ENCODE measurements at places on chromosomes 16 and 17.

DNA sequence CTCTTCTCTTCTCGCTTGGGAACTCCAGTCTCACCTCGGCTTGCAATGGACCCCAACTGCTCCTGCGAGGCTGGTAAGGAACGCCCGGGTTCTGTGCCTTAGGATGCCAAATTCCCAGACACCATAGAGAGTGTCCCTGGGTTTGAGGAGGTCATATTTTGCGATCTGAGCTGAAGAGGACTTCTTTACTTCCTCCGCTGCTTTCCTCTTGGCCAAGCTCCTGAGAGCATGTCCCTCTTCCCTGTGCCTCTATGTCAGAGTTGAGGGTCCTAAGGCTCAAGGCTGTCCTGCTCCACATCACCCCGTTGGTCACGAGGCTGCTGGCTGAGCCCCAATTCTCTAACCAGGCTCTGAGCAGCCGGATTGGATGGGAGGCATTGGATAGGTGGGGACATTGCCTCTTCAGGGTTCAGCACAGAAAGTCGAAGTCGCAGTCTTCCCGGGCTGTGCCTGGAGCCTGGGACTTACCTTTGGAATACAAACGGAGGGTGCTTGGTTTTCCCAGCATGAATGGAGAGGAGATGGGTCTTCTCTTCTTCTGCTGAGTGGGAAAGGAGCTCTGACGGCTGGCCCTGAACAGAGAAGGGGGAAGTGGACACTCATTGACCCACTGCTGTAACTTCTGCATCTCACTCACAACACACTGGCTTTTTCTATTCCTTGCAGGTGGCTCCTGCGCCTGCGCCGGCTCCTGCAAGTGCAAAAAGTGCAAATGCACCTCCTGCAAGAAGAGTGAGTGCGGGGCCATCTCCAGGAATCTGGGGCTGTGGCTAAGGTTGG is 416 bp downstream of the MT1H start:
- no peak for DNase-seq

DNA sequence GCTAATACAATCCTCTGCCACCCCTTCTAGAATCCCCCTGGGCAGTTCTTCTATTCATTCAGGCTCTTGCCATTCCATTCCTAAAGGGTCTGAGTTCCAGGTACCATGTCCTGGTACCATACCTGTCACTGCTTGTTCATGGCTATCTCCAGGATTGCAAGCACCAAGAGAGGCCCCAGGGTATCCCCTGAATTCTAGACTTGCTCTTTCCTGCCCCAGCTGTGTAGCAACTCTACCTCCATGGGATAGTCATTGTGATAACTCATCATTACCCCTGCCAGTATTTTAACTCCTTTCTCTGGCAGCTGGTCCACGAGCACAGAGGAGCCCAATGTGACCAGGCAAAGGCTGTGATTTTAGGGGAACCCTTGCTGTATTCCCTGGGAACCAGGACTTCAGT is 143.7 kb upstream of the CDH5 start:
- no peak for DNase-seq

- no peak for DNase-seq
Observed at GRCh38 chr16:48575471-48576050, 34.4 kb downstream of the N4BP1 start.

DNA sequence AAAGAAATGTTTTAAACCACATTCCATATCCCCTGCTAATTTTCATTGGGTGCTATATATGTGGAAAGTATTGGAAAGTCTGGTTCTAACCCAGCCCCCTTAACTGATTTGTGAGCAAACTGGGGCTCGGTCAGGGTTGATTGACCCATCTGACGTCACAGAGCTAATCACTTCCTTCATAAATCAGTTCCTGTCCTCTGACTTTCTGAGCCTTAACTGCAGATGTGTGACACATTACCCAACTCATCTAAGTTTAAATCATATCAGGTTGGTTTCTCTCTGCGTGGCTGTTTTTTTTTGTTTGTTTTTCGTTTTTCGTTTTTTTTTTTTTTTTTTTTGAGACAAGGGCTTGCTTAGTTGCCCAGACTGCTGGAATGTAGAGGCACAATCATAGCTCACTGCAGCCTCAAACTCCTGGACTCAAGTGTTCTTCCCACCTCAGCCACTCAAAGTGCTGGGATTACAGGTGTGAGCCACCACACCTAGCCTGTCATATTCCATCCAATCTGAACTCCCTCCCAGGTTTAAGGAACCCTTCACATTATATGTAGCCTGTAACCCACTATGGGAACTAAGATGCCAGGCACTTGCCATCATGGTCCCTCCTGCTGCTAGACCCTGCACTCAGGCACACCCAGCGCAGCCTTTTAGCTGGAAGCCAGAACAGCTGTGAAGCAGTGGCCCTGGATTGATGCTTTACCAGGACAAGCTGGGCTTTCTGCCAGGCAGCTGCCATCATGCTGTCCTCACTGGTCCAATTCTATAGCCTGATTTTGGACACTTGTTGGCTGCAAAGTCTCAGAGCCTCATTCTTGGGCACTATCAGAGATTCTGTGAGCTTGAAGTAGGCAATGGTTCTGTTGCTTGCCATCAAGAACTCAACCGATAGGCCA is 6.9 kb upstream of the BPTF start:
- no peak for DNase-seq

- no peak for DNase-seq
Observed at GRCh38 chr17:1899403-1900000, 69.7 kb downstream of the RPA1 start.

GRCh38 chr17:61475726-61476125 is 23.5 kb downstream of the TBX4 start:
- no peak for DNase-seq

DNA sequence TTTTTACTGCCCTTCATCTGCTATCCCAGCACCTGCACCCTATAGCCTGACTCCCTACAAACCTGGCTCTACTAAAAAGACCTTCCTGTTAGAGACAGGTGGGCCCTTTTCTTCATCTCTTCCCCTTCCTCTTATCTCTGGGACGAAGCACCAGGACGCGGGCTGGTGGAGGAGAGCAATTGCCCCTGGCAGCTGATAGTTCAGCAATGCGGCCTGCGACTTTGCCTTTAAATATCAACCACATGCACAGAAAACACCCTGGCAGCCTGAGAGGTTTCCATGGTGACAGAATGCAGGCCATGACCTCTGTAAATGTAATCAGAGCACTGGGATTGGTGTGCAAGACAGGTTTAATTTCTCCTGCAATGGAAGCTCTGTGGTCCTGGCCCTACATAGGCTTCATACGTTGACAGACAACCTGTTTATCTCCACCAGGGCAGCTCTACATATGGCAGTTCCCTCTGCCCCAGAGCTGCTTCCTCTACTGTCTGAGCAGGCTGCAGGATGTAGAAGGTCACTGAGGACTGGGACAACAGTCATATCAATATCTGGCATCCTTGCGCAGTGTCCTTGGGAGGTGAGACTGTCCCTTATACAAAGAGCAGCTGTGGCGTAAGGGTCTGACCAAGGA is 10.0 kb upstream of the SKAP1 start:
- DNase-seq, result no peak

DNA sequence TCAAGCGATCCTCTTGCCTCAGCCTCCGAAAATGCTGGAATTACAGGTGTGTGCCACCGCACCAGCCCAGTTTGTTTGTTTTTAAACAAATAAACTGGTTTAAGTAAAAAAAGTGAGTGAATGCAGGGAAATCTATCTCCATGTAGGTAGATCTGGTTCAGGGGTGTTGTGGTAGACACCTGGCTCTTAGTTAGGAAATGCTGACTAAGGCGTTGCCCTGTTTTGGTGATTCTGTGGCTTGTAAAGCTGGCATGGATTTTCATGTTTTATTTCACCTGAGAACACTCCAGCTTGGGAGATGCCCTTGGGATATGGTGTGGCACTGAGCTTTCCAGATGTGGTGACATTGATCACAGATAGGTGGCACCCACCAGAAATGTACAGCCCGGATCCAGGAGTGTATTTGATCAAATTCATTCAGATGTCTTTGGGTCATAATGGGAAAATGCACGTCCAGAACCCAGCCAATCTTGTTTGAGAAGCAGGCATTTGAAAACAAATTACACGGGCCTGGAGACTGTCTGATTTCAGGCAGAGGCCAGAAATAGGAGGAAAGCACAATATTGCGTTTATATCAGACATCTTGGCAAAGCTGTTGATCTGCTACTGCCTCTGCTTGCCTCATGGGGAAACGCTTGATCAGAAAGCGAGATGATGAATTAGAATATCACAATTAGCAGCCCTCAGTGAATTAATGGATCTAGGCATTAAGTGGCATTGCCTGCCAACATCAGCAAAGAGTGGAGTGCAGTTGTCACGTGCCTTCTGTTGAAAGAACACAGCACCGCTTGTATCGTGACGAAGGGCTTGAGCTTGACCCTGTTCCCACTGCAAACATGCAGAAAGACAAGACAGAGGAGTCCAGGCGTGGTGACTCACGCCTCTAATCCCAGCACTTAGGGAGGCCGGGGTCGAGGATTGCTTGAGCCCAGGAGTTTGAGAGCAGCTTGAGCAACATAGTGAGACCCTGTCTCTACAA is 7.3 kb upstream of the IL34 start:
- no peak for DNase-seq

DNA sequence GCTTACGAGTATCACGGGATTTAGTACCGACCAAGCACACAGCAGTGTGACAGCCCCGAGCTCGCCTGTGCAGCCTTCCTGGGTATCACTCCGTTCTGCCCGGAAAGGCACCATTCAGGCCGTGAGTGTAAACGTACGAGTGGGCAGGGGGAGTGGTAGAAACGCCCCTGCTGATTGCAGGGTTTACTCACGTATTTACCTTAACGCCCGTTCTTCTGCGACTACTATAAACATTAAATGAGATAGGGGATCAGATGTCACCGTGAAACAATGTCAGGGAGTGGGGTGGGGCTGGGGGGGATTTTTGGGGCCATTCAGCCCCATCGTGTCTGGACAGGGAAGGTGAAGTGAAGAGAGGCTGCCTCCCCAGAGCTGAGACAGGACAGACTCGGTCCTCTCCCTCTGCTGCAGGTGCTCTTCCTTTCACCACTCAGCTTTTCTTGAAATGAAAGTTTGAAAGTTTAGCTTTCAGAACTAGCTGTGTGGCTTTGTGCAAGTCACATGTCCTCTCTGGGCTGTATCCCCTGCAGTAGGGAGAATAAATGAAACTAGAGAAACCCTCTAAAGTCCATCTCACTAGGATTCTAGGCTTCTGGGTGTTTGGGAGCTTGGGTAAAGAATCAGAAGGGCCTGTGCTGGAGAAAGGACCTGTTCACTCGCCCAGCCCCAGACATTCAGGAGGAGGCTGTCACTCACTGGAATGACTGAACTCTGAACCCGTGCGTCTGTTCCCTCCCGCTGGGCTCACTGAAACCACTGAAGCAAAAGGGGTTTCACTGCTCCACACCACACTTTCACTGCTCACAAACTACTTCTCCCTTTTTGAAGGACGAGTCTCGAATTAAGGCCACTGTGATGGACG is 66.7 kb downstream of the RPA1 start:
- no peak for DNase-seq

- no peak for DNase-seq
Observed at GRCh38 chr17:75681289-75681688, 14.2 kb downstream of the SAP30BP start.

GRCh38 chr16:49586466-49587450 is 213.2 kb downstream of the C16orf78 start:
- no peak for DNase-seq

- peak; percentile 61 for DNase-seq
Observed at GRCh38 chr16:27230562-27231001, 27.3 kb downstream of the KDM8 start.

GRCh38 chr16:9062301-9062700 is 29.1 kb upstream of the HAPSTR1 start:
- DNase-seq, result no peak

- no peak for DNase-seq
Observed at GRCh38 chr16:17802571-17802970, 331.8 kb upstream of the XYLT1 start.

DNA sequence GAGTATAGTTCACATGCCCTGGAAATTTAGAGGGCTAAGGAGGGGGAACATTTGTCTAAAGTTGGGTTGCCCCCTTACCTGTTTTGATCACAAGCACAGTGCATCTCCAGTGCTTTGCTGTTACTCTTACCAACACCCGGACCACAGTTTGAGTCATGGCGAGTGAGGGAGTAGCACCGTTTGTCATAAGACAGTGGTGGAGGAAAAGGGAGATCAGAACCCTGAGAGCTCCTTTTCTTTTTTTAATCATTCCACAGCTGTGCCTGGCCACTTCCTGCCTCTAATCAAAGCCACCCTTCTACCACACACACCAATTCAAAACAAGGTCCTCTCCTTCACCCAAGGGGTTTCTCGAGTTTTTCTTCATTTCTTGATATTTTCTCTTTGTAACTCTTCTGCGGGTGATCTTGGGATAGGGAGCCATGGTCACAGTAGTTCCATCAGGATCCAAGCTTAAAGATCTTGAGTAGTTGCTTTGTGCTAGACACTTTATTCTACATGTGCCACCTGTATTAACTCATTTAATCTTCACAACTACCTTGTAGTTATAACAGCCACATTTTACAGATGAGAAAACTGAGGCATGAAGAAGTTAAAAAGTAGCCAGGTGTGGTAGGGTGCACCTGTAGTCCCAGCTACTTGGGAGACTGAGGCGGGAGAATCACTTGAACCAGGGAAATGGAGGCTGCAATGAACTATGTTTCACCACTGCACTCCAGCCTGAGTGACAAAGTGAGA is 5.0 kb upstream of the MYL4 start:
- peak; percentile 15 for DNase-seq

DNA sequence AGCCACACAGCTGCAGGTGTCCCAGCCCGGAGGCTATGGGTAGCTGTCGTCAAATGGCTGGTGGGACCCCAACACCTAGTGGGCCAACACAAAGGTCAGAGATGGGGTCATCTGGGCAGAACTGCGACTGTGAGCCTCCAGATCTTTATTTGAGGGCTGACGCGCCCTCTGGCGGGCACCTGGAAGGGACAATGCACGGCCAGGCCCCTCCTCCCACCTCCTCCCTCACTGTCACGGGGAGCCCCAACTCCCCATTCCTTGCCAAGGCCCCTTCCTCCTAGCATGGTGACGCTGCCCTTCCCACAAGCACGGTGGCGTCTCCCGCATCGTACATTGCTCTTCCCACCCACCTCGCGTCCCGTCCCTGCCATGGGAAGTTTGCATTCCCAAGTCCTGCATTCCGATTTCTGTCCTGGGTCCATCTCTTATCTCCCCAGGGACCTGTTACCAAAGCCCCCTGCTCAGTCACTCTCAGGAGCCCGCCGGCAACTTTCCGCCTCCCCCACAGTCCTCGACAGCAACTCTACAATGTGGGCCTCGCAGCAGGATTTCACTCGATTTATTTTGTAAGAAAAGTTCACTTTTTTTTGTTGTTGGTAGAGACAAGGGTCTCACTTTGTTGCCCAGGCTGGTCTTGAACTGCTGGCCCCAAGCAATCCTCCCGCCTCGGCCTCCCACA is 1.0 kb downstream of the TLE7 start:
- DNase-seq, result no peak

GRCh38 chr17:2211661-2212399 is 91.8 kb downstream of the SMG6 start:
- DNase-seq, result no peak

GRCh38 chr17:214881-215331 is 33.5 kb upstream of the DOC2B start:
- DNase-seq, result no peak

DNA sequence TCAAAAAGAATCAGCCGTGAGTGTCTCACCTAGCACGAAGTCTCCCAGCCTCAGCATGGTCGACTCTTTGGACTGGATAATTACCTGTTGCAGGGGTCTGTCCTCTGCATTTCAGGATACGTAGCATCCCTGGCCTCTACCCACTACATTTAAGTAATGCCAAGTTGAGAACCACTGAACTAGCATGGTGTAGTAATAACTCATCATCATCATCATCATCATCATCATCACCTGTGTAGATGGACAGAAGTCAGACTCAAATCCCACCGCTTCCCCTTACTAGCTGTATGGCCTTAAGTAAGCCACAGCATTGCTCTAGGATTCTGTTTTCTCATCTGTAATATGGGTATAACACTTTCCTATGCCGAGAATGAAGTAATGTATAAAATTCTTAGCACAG is 373.1 kb upstream of the XYLT1 start:
- DNase-seq, result no peak

Data from stimulated activated CD4-positive, alpha-beta T cell treated with anti-CD3 and anti-CD28 coated beads, Interleukin-4, amount 100 ng/mL, for 48 hours (primary cell).